Thoracic aorta (tissue), 2 donors: ENCODE measurements at places on chromosomes 11 and 22. TPM values are rescaled to one million over a fixed set of nuclear protein-coding genes. Genes with fewer than 3 reads are reported as not detected.

Gene P2RX3
- total RNA-seq: not detected

- DNase-seq: no peak
These were observed 2.0 kb downstream of the CLCF1 start for GRCh38 chr11:67371189-67371910.

Gene CDKN1C
- 17.1 TPM for total RNA-seq

- DNase-seq: no peak
These were observed 711 bp downstream of the FDX1 start for GRCh38 chr11:110430267-110431050.

Gene NEAT1
- total RNA-seq: 1,659 TPM

Gene MRGPRX4
- total RNA-seq: not detected

GRCh38 chr11:83118814-83119213, 38.1 kb upstream of the PCF11 start:
- no peak for DNase-seq

GRCh38 chr11:128776424-128777284, 82.8 kb downstream of the FLI1 start:
- no peak for DNase-seq

- no peak for DNase-seq
These were observed 2.0 kb upstream of the KRTAP5-10 start for GRCh38 chr11:71563406-71563805.

DNA sequence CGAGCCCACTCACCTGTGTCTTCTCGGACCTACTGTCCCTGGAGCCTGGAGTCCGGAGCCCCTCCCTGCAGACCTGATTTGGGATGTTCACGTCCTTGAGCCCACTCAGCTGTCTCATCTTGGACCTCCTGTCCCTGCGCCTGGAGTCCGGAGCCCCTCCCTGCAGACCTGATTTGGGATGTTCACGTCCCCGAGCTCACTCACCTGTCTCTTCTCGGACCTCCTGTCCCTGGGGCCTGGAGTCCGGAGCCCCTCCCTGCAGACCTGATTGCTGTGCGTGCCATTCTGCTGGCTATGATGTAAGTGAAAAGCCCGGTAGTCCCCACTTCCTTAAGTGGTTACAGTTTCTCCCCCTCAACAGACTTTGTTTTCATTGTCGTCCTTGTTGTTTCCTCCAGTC, 867.1 kb downstream of the BRD1 start:
- no peak for DNase-seq

- no peak for DNase-seq
These were observed 23.4 kb downstream of the CELSR1 start for GRCh38 chr22:46513908-46514550.

GRCh38 chr11:104390651-104391050, 226.7 kb upstream of the PDGFD start:
- no peak for DNase-seq

- no peak for DNase-seq
These were observed 24.1 kb downstream of the MS4A10 start for GRCh38 chr11:60809249-60809648.

DNA sequence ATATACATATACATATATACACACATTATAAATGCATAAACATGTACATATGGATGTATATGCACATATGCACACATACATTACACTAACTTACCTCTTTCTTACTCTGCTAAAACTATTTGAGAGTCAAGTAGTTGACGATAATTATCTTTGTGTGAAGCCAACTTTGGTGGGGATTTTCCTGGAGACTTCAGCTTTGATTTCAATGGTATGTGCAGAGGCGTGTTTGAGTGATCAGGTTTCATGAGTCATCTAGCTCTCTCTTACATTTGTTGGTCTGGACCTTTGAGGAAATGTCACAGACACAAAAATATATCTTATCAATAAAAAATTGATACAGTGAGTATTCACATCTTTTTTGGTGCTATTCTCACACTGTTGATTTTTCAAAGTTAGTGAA, 769.1 kb upstream of the LUZP2 start:
- no peak for DNase-seq

DNA sequence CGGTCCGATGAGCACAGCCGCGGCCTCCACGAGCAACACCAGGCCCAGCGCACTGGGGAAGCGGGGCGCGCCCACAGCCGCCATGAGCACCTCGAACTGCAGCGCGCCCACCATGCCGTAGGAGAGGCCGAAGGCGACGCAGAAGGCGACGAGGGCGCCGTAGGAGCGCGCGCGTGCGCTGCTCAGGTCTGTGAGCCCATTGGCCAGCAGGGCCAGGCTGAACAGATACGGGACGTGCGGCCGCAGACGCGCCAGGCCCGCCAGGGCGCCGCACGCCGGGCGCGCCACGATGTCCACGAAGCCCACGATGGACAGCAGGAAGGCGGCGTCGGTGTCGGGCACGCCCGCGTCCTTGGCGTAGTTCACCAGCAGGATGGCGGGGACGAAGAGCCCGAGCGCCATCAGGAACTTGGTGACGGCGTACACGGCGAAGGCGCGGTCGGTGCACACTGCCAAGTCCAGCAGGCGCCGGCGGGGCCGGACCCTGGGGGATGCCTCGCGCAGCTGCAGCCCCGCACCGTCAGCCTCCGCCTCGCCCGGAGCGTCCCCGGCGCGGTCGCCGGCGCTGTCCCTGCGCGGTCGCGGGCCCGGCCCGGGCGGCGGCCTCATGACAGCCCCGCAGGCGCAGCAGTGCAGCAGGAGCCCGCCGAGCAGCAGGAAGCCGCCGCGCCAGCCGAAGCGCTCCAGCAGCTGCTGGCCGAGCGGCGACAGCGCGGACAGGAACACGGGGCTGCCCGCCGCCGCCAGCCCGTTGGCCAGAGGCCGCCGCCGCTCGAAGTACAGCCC, 2.9 kb downstream of the SLC16A8 start:
- no peak for DNase-seq

GRCh38 chr11:29280452-29280851, 736.4 kb downstream of the KCNA4 start:
- no peak for DNase-seq

- no peak for DNase-seq
These were observed 8.2 kb upstream of the KCTD17 start for GRCh38 chr22:37043209-37043827.

DNA sequence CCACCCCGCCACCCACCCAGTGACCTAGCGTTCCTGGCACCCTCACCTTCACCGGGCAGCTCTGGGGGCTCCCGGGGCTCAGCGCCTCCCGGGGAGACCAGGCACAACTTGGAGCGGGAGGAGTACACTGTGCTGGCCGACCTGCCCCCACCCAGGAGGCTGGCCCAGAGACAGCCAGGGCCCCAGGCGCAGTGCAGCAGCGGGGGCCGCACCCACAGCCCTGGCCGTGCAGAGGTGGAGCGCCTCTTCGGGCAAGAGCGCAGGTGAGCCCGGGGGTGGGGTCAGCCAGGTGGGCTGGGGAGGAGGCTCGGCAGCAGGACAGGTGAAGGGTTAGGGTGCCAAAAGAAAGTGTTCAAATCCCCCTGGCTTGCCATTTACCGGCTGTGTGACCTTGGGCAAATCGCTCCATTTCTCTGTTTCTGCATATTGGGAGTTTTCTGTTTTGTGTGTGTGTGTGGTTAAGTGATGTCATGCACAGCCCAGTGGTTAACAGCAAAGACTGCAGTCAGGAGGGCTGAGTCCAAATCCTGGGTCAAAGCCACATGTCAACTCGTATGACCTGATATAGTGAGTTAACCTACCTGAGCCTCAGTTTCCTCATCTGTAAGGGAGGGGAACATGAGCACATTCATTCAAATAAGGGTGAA, 29.5 kb downstream of the TRIOBP start:
- DNase-seq: no peak

Gene FGF3
- total RNA-seq: not detected

DNA sequence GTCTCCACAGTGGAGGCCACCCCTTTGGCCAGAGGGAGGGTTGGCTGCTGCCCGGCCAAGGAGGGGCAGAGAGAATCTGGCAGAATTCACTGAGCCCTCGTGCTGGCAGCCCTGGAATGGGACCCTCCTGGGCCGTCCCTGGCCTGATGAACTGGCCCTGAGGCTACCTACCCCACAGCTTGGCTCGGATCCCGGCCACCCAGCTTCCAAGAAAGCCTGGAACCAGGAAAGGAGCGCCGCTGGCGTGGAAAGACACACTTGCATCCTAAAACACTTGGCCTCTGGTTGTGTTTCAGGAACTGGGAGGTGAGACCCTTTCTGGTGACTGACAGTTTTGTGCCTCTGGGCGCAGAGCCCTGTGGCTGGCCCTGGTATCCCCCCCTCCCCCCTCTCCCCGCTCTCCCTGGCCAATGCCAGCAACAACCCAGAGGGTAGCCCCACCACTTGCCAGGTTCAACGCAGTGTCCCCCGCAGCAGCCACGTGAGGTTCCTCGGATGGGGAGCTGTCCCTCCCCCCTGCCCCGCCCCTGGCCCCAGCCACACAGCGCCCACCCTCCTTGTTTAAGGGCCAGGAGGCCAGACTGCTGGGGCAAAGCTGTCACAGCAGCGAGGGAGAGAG, 693 bp downstream of the NFAM1 start:
- DNase-seq: no peak

- no peak for DNase-seq
These were observed 26.5 kb downstream of the GRAMD4 start for GRCh38 chr22:46646531-46647215.

- no peak for DNase-seq
These were observed 13.6 kb downstream of the SCARF2 start for GRCh38 chr22:20423906-20424551.
